ENCODE measurements at places on chromosomes 1 and 21.
A peak's percentile ranks its signal among the peaks of the same experiment; 100 is the strongest.

- DNase-seq, result no peak
Measured at GRCh38 chr21:38679534-38679933, 126.2 kb upstream of the ETS2 start.

- DNase-seq, result peak; percentile 87
Measured at GRCh38 chr1:203290261-203291089, 14.8 kb upstream of the BTG2 start.

GRCh38 chr1:27004471-27005165 lies 8.0 kb downstream of the TENT5B start:
- no peak for DNase-seq

GRCh38 chr1:230277201-230278025 lies 148.7 kb downstream of the PGBD5 start:
- DNase-seq, result no peak

DNA sequence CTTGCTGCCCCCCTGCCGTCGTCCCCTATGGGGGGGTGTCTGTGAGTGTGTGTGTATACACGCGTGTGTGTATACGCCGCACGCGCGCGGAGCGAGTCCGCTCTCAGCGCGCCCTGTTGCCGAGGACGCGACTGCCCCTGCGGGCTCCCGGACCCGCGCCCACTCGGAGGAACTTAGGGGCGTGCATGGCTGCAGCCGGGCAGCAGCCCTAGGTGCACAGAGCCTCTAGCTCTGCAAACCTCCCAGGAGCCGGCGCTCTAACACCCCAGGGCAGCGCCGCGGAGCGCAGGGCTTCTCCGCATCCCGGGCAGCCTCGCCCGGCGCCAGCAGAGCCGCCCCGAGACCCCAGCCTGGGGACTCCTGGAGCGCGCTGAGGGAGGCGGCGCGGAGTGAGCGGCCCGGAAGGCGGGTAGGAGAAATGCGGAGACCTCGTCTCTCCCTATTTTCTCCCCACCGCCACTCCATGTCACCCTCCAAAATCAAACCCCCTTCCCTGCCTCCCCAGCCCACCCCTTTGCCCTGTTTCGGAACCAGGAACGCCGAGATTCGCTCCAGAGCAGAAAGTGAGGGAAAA lies 574 bp downstream of the ITPKB start:
- DNase-seq, result no peak

- DNase-seq, result no peak
Measured at GRCh38 chr21:30189773-30190172, 23.2 kb upstream of the CLDN17 start.

DNA sequence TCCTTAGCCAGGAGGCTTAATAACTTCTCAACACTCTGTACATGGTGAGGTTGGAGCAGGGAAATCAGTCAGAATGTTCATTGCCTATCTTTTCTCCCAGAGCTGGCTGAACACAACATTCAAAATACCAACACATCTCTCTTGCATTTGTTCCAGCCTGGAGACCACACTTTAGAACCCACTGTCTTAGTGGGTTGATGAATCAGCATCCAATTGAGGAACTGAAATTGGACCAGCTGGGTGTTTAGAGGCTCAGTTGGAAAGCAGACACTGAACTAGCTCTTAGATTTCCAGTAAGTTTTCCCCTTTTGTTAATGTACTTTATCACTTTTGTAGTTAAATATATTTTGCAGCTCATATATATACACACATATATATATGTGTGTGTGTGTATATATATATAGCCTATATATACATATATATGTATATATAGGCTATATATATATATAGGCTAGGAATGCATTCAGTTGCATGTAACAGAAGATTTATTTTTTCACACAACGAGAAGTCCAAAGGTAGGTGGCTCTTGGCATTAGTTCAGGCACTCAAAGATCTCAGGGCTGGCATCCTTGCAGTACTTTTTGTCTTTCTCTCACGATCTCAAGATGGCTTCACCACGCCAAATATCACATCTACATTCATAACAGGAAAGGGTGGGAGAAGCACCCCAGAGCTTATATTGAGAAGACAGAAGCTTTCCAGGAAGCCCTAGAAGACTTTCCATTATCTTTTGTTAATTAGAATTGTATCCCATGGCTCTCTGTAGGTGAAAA lies 35.0 kb upstream of the HUNK start:
- DNase-seq, result no peak

DNA sequence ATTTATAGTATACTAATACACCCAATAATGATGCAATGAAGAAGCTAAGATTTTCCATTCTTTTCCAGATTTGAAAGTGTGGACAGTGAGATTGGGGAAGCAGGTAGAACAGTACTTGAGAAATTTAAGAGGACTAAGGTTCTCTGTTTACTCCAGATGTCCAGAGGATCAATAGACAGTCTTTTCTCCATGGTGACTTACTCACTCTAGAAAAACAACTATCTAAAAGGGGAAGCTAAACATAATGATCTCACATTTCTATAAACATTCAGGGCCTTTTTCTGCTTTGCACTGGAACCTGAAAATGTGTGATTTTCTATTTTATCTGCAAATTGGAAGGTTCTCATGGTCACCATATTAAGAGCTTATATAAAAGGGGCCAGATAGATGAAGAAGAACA lies 93.9 kb upstream of the ZBTB18 start:
- no peak for DNase-seq

DNA sequence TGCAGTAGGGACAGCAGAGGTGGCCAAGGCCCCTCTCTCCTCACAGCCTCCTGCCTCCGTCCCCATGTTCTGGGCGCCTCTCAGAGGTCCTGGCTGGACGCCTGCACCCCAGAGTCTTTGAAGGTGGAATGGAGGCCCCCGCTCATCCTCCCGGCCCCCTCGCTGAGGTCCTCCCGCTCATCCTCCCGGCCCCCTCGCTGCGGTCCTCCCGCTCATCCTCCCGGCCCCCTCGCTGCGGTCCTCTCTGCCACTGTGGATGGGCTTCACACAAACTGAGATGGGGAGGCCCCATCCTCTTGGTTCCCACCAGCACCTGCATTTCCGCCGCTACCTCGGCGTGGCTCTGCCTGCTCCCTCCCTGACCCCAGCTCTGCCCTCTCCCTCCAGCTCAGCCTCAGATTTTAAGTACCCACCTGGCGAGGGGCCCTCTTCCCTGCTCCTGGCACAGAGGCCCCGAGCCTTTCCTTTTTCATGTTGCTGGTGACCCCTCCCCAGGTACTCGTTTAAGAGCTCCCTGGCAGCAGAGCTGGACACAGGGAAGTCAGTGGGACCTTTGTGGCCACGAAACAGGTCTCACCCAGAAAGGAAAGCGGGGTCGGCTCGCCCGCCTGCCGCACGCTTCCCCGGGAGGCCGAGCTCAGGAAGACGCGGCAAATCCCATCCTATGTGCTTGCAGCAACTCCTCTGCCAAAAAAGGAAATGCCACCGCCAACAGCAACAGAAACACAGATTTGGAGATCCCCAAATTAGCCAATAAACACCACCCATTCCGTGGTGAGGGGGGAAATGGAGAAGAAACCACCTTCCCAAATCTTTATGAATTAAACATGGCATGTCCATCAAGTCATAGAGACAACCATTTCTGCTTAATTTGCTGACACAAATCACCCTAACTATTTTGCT lies 143.7 kb downstream of the PRDM16 start:
- DNase-seq, result no peak

DNA sequence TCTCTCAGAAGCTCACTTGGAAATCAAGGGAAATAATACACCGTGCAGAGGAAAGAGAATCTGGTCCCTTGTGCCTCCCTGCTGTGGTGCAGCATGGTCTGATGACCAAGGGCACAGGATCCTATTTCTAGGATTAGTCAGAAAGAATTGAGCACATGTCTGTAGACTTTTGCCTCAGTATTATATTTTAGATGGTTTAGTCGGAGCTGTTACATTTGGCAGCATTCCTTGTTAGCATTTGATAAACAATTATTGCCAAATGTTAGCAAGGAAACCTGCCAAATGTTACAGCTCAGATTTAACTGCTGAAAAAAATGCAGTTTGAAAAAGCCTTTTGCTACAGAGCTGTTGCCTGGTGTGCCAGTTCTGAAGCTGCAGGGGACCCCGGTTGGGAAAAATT lies 183.5 kb upstream of the DPYD start:
- DNase-seq, result no peak

DNA sequence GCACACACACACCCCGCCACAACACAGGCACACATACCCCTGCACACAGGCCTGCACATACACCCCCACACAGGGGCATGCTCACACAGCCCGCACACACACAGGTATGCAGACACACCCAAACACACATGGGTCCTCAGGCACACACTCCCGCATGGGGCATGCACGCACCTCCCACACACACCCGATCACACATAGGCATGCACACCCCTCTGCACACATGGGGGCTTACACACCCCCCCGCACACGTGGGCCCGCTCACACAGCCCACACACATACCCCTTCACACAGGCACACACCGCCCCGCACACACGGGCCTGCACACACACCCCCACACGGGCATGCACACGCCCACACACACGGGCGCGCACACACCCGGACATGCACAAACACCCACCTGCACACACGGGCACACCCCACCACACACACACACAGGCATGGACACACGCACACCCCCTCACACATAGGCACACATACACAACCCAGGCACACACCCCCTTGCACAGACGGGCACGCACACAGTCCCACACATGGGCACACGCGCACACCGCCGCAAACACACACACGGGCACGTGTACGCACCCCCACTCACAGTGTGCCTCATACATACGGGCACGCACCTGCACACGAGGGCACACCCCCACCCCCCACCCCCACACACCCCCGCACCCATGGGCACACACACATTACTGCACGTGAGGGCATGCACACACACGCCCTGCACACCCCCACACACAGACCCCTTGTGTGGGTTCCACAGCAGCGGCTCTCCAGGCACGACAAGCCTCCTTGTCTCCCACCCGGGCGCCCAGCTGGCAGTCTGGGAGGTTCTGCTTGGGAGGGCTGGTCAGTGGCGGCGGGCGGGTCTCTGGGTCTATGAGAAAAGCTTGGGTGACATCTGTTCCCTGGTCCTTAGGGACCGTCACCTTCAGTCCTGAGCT lies 8.3 kb downstream of the ATAD3B start:
- no peak for DNase-seq

GRCh38 chr1:112418099-112418892 lies 22.3 kb downstream of the CTTNBP2NL start:
- no peak for DNase-seq

GRCh38 chr1:179121159-179121938 lies 39.5 kb downstream of the TOR3A start:
- no peak for DNase-seq

DNA sequence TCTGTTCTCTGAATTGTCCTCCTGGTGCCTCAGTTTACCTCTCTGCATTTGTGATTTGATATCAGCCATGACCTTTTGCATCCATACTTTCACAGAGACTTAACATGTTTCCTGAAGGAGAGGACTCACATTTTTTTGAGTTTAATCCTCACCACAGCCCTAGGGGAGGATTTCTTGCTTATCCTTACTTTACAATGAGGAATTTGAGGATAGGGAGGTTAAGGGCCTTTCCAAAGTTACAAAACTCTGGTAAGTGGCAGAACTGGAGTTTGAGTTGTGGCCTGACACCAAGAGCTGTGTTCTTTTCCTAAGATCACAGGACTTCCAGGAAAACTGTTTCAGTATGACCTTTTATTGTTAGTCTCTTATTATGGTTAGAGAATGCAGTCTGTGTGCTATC lies 34.2 kb downstream of the TNFRSF8 start:
- no peak for DNase-seq

DNA sequence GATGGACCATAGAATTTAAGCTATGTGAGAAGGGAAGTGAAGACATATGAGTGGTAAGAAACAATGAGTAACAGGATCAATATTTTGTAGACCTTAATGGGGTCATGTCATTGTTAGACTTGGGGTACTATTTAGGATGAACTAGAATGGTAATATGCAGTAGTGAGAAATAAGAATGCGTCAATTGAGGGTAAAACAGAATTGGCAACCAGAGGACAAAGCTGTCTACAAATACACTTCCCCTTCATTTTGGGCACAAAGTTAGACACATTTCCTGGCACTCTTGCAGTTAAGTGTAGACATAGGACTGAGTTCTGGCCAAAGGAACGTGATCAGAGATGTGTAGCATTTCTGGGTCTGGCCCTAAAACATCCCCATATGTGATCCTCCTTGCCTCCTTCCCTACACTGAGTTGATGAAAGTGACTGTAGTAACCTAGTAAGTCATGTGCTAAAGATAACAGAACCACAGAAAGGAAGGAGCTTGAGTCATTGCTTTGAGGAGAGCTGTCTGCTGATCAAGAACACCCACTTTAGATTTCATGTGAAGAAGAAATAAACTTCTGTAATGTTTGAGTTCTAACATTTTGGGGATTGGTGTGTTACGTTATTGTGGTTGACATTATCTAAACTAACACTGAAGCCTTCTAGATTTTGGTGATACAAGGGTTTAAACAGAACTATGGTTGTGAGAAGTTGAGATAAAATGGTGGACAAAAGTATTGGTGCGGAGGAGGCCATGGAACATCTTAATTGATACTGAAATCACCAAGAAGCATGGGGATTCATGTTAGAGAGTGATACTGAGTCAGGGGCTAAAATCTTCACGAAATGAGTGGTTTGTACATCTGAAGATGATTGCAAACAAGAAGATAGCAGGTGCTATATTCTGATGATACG lies 41.7 kb downstream of the CD55 start:
- DNase-seq, result no peak

DNA sequence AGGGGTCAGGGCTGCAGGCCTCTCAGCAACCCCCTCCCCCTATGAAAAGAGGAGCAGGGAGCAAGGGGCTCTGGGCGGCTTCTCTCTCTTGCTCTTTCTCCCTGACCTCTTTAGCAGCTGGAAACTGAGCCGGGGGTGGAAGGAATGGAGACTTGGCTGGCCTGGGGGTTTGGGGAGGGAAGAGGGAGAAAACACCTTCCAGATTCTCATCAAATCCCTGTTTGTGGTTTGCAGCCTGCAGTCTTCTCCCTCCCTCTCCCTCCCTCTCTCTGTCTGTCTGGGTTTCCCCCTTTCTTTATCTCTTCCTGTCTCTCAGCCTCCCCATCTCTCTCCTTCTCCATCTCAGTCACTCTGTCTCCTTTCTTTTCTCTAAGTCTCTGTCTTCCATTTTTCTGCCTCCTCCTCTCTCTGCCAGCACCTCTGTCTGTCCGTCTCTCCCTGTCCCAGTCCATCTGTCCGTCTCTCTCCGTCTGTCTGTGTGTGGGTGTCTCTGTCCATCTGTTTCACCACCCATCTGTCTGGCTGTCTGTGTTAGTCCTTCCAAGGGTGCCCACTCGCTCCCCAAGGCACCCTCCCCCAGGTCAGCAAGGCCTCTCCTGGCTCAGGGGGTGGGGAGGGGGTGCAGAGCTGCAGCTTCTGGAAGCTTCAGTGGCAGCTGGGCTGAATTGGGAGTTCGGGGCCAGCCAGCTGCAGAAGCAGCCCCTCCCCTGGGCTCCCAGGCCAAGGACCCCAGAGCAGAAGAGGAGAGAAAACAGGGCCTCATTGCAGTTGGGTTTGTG lies 6.2 kb downstream of the AHDC1 start:
- DNase-seq, result no peak

DNA sequence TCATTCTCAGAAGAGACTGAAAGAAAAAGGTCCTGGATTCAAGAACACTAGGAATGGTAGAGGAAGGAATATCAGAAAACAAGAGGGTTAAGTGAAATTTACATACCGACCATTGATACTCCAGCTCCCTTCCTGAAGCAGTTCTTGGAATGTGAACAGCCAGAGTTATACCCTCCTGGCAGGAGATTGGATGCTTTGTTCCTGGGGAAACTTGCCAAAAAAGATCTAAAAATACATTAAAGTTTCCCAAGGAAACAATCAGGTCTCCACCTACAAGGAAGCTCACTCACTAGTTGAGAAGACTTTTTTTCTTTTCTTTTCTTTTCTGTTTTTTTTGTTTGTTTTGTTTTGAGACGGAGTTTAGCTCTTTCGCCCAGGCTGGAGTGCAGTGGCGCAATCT lies 91.1 kb downstream of the HLX start:
- DNase-seq, result no peak

Measured in gastrocnemius medialis (tissue), 4 donors.